ENCODE measurements at places on chromosomes 7 and 10.

DNA sequence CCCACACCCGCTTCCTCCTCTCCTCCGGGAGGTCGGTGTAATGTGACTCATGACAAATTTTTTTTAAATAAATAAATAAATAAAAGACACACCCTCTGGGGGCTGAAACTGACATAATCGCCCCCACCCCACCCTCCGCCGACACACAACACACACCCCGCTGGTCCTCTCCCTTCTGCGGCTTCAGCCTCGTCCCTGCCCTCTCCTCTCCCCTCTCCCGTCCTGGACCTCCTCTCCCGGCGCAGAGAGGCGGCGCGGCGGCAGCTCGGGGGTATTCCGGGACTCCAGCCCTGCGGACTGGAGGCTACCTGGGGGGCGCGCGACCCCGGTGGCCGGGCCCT lies 686 bp downstream of the ABI1 start:
- DNase-seq: peak; percentile 17

DNA sequence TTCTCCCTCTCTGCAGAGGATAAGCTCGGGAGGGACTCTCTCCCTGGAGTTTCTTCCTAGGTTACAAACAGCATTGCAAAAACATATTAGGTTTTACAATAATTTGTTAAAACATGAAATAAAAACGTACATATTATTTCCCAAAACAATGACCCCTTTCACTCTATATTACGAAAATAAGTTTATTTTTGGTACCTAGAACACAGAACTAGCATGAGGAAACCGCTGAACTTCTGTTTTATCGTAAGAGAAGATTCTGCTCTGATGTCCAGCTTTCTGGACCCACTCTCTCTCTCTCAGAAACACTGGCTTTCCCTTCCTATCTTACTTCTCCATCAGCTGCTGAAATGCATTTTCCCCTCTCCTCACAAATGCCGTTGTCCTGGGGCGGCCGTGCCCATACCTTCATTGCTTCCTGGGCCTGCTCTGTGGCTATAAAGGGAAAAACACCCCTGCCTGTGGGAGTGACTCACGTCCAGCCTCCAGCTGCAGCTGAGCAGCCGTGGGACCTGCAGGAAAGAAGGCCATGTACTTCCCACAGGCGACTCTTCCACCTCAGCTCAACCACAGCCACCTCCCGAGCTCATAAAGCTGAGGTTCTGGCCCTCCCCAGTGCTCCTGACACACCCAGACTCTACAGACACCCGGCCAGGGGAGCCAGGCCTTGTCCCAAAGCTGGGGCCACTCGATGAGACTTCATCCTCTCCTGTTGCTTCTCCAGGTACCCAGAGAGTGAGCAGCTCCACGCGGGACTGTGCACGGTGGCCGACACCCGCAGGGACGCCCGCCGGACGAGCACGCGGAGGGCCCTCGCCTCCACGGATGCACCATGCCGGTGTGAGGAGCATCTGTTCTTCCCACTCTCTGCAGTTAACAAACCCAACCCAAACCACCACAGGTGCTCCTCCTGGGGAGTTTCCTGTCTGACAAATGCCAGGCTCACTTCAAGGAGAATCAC lies 3.1 kb downstream of the GPER1 start:
- DNase-seq: no peak

DNA sequence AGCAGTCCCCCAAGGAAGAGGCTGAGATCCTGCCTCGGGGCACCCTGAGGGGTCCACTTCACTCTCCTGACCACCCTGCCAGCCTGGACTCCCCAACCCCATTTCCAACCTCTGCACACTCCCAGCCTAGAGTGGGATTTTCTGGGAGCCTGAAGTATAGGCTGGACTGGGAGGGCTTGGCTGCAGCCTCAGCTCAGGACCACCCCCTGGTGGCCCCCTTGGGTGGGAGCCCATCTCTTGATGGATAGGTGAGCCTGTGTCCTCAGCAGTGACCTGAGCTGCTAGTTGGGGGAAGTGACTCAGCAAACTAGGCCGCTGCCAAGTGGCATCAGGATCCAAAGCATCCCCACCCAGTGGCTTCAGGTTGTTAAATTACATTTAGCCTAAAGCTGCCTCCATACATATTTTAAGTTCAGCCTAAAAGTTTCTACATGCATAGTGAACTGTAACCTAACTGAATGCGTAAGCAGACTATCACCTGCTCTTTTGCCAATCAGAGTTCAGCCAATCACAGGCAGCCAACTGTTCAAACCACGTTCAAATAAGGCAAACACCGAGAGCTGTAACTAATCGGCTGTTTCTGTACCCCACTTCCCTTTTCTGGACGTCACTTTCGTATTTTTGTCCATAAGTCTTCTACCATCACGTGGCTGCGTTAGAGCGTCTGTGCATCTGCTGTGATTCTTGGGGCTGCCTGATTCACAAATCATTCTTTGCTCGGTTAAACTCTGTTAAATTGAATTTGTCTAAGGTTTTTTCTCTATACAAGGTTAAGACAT lies 144.0 kb downstream of the PLPP4 start:
- DNase-seq: no peak

DNA sequence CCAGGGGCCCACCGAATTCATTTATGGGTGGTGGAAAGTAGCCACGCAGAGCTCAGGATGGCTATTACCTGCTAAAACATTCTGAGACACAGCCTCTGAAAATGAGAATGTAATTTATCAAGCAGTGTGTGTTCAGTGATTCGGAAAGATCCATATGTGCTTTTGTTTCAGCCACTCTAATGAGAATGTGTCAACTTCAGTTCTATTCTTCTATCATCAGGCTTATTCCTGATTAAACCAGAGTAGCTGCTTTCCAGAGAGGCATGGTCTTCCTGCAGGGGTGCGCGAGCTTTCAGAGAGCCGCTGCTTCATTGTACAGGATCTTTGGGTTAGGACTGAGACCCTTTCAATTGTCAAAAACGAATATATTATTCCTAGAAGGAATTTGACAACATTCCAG lies 167.6 kb downstream of the OTUD1 start:
- no peak for DNase-seq

DNA sequence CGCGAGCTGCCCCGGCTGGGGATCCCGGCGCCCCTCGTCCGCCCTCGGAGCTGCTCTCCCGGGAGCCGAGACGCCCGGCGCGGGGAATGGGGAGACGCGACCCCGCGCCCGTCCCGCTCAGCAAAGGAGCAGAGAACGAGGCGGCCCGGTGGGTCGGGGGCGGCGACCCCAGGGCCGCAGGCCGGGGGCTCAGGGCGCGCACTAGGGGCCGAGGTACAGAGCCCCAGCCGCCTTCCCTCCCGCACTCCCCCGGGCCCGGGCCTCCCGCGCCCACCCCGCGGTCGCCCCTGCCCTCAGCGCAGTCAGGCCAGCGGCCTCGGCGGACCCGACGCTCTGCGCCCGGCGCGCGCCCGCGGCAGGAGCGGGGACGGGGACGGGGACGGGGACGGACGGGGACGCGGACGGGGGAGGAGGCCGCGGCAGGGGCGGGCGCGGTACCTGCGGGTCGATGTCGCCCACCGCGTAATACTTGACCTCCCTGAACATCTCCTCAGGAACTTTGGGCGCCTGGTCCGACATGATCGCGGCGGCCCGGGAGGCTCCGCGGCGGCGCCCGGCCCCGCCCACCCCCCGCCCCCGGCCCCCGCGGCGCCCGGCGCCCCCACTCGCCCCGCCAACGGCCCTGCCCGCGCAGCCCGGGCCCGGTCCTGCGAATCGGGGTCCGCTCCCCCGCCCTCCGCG lies 373 bp downstream of the PAXIP1 start:
- no peak for DNase-seq

GRCh38 chr10:61900829-61901792 lies at the start of gene ARID5B:
ARID5B (plus strand) TSS chr10:61901699; CDS start chr10:61901710, 11 bp downstream.
- DNase-seq: no peak

DNA sequence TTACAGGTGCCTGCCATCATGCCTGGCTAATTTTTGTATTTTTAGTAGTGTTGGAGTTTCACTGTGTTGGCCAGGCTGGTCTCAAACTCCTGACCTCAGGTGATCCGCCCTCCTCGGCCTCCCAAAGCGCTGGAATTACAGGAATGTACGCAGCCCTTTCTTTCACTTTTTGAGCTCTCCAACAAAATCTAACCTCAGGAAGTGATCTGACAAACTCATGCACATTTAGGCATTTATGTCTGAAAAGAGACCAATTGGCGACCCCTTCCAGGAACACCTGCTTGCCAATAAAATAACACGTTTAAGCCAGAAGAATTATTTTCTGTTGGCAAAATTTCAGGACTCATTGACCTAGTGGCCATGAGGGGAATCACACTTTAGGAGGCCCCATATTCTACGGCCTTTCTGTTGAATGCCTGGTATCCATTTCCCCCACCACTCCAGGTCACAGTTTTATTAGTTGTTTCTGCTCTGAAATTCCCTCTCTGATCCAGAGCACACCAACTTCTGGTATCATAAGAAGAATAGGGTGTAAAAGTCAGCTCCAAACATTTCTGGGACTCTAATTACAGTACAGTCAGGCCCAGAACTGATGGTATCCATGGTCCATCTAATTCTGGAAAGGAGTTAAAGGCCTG lies 65.8 kb upstream of the FRMD4A start:
- DNase-seq: no peak

- no peak for DNase-seq
These were observed 952 bp downstream of the DIP2C start for GRCh38 chr10:688312-689120.

DNA sequence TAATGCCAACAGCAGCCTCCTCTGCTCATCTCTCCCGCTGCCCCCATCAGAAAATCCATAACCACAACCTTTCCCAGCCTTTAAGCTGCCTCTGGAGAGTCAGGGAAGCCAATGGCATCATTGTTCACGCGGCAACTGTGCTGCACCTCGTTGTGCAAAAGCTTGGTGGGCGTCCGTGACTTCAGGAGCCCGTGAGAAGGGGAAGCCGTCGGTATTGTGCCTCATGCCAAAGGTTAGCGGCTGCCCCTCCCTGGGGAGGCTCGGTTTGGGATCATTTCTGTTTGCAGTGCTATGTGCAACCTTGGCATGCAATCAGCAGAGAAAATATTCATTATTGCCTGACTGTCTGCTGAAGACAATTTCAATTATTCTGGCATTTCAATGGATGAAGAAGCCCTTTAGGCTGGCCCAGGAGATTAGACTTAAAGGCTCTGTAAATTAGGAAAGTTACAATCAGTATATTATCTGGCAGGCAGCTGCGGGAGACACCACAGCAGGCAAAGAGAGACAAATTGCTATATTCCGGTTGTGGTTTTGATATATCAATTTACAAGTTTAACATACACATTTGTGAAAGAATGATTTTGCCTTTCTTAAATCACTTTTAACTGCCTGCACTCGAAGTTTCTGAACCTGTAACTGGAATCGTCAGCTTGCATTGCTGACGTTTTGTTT lies 244.5 kb downstream of the GATA3 start:
- DNase-seq: no peak

DNA sequence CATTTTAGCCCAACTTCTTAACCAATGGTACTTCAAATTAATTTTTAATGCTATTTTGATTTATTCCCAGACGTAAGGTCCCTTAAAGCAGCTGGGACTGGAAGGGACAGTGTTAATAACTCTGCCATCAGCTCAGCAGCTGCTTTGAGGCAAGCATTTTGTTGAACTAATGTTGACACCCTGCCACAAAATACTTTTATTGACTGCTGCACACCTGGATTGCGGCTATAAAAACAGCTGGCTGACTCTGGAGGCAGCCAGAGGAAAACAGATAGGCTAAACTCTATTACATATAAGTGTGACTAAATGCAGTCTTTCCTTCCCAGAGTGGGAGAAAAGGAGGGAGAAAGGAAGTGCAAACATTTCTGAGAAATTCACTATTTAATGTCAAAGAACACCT lies 77.6 kb downstream of the ETV1 start:
- DNase-seq: no peak

- no peak for DNase-seq
These were observed 225.2 kb downstream of the MAD1L1 start for GRCh38 chr7:2007551-2007950.

DNA sequence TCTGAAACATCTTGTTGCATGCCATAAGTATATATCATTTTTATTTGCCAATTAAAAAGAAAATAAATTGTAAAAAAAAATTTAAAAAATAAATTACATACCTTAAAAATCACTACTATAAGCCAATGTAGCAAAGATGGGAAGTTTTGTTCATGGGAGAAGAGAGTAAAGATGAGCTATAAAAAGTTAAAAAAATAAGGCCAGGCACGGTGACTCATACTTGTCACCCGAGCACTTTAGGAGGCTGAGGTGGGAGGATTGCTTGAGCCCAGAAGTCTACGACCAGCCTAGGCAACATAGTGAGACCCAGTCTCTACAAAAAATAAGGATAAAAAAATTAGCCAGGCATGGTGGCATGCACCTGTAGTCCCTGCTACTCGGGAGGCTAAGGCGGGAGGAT lies 8.4 kb upstream of the STK32C start:
- DNase-seq: no peak

- no peak for DNase-seq
These were observed 171.8 kb downstream of the MLLT10 start for GRCh38 chr10:21705828-21706176.

- DNase-seq: no peak
These were observed 6.1 kb downstream of the GSTO1 start for GRCh38 chr10:104260775-104261115.

- no peak for DNase-seq
These were observed 8.7 kb upstream of the OGA start for GRCh38 chr10:101826852-101827434.

DNA sequence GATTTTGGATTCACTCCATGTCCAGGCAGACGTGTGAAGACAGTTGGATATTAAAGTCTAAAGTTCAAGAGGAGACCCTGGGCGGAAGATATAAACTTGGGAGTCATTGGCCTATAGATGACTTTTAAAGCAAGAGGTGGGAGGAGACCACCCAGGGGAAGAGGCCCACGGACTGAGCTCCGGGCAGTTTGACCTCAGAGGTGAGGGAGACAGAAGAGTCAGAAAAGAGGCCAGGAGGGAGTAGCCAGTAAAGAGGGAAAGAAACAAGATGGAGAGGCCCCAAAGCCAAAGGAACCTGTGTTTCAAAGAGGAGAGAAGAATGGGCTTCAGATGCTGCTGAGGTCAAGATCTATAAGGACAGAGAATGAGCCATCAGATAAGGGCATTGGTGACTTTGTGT lies 11.4 kb downstream of the CARD11 start:
- DNase-seq: no peak

GRCh38 chr7:31061185-31061584 lies 9.1 kb downstream of the ADCYAP1R1 start:
- no peak for DNase-seq

- DNase-seq: no peak
These were observed 97.0 kb downstream of the CDH23 start for GRCh38 chr10:71493741-71494140.

- no peak for DNase-seq
These were observed 1292.0 kb downstream of the XPNPEP1 start for GRCh38 chr10:108631332-108631731.

GRCh38 chr7:119594956-119595355 lies 678.0 kb upstream of the KCND2 start:
- DNase-seq: no peak

- DNase-seq: no peak
These were observed 58.5 kb upstream of the SLC35B4 start for GRCh38 chr7:134375206-134375605.

- no peak for DNase-seq
These were observed 111.3 kb upstream of the DNAJB12 start for GRCh38 chr10:72466018-72466417.

- no peak for DNase-seq
These were observed 349.8 kb downstream of the PTPRN2 start for GRCh38 chr7:158237672-158238335.

Measured in stimulated activated CD4-positive, alpha-beta T cell treated with anti-CD3 and anti-CD28 coated beads, Interleukin-15, amount 100 ng/mL, for 1 hour (primary cell).